ENCODE measurements at places on chromosomes 2 and 18.

DNA sequence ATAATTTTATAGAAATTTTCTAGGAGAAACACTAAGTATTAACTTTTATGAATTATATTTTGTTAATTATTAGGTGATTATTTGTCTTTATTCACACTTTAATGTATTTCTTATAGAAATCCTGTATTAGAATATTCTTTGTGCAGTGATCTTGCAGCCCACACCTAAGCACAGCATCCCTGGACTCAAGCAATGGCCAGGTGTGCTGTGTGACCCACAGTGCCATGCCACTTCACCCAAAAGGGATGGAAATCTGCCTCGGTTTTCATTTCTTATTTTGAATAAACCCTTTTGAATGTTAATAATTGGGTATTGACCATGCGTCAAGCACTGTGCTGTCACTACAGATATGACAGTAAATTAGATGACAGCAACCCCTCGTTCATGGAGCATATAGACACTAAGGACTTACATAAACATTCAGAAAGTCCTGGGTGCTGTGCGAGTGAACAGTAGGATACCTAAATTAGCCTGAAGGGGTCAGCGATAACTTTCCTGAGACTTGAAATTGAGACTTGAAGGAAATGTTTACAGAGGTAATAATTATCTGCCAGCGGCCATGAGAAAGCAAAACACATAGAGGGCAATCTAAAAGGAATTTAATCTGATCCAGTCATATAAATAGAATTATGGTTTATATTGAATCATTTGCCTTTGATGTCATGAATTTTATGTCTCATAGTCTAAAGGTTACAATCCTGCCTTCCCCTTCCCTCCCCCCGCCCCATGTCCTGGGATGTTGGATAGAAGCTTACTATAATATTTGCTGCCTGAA lies 52.7 kb upstream of the CALCRL start:
- DNase-seq: peak; percentile 55

GRCh38 chr2:158740127-158740526 lies 55.0 kb upstream of the DAPL1 start:
- no peak for DNase-seq

DNA sequence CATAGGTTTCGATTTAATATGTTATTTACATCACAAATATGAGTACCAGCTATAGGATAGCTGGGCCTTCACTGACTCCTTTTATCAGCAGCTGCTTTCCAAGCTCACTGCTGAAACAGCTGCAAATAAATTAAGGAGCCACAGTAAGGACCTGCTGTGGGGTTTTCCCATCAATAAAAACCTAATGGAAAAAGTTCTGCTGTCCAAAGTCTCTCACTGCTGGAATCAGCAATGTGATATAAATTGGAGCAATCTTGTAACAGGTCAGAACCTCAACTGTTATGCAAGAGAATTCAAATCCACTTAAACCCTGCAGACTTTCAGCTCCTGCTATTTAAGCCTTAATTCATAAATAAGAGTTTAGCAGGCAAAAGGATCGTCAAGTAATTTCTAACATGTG lies 61.3 kb downstream of the NEB start:
- DNase-seq: no peak

- no peak for DNase-seq
Observed at GRCh38 chr2:10556271-10557140, 108.4 kb upstream of the ODC1 start.

GRCh38 chr2:152236191-152236925 lies 60.8 kb upstream of the STAM2 start:
- no peak for DNase-seq

DNA sequence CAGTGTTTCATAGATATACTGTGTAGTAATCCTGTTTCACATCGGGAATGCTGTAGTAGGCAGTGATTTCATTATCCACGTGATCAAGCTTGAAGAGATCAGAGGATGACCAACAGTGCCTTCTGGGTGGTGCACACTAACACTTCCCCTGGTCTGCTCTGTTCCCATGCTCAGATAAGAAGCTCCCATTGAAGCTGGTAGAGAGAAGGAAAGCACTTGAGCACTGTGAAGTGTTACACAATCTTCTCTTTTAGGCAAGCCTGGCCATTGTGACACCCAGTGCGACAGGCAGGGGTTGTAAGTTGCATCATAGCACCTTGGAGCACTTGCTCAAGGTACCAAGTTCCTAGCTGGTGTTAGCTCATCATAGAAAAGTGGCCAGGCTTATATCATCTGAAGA lies 30.6 kb upstream of the GPD2 start:
- DNase-seq: no peak

GRCh38 chr18:43797347-43797746 lies 520.1 kb upstream of the SYT4 start:
- DNase-seq: no peak

DNA sequence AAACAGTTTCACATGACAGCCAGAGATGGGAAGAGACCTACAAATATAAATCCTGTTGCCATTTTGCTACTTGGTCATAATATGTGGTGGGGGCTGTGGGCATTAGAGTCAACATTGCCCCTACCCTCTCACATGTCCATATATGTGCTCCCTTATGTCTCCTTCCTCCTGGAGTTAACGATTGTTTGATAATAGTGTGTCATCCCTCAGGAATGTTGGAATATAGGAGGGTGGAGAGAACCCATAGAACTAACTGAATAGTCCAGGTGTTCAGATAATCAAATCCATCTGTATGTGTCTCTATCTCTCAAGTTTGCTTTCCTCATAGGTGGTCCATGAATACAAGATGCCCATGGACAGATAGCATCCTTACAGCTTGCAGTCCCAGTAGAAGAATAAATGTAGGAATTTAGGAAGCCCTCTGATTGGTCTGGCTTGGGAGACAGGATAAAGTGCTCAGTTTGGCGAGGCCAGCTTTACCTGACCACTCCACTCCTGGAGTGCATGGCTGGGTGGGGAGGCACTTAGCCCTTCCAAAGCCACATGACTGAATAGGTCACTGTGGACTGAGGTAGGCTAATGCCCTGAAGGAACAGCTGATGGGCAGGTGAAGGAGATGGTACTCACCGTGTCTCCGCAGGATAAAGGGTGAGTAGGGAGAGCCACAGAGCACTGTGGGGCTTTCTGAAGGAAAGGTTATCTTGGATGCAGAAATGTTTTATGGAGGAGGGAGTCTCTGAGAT lies 166.9 kb downstream of the CDCA7 start:
- no peak for DNase-seq

DNA sequence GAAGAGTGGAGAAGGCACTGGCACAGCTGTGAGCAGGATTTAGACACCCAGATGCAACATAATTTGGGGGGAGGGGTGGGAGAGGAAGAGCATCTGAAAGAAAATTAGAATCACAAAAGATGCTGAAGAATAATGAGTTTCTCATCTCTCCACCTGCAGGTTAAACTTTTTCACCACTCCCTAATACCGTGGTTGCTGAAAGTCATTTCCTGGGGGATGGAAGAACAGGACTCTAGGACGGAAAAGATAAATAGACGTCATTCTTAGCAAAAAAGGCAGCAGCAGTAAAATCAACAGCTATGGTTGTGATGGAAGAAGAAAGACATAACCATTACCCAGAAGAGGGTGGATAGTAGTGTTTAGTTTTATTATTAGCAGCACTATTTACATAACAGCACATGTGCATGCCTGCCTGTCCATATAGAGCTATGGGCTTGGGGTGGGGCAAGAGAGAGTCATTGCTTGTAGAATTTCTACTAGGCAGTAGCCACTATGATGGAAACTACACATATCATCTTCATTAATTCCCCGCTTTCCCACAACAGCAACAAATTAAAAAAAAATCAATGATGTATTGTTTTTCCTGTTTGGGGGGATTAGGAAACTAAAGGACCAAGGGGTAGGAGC lies 212.2 kb downstream of the TRIB2 start:
- DNase-seq: peak; percentile 35

DNA sequence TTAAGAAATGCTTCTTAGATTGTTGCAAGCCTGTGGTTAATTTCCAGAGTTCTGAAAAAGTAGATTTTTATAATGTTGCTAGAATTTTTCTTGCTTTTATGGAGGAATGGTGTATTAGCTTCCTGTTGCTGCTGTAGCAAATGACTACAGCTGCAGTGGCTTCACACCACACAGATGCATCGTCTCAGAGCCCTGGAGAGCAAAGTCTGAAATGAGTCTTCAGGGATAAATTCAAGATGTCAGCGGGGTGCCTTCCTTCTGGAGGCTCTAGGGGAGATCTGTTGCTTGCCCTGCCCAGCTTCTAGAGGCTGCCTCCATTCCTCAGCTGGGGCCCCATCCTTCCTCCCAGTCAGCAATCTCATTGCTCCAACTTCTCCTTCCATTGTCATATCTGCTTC lies 187.8 kb downstream of the ZNF516 start:
- DNase-seq: no peak

- peak; percentile 96 for DNase-seq
Observed at GRCh38 chr2:17976871-17977746, 98.6 kb downstream of the KCNS3 start.

GRCh38 chr2:43220229-43220751 lies 6.1 kb downstream of the ZFP36L2 start:
- no peak for DNase-seq

DNA sequence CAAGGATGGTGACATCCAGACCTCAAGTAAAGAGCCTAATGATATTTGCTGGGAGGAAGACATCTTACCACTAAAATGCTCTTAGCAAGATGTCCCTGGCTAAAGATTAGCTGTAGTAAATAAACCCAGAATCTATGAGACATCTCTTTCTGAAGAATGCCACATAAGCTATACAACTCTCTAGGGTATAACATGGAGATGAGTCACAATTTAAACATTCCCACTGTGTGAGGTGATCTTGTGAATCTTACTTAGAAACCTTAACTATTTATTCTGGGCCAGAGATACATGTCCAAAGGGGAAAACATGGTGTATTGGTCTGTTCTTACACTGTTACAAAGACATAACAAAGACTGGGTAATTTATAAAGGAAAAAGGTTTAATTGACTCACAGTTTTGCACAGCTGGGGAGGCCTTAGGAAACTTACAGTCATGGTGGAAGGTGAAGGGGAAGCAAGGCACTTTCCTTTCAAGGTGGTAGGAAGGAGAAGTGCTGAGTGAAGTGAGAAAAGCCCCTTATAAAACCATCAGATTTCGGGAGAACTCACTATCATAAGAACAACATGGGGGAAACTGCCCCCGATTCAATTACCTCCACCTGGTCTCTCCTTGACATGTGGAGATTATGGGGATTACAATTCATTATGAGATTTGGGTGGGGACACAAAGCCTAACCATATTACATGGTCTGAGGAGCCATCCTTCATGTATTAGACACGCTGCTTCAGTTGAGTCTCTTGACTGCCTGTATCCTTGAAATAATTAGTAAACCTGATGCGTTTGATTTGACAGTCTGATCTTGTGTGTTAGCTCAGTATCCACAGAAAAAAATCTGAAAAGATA lies 17.1 kb downstream of the KRCC1 start:
- peak; percentile 95 for DNase-seq

DNA sequence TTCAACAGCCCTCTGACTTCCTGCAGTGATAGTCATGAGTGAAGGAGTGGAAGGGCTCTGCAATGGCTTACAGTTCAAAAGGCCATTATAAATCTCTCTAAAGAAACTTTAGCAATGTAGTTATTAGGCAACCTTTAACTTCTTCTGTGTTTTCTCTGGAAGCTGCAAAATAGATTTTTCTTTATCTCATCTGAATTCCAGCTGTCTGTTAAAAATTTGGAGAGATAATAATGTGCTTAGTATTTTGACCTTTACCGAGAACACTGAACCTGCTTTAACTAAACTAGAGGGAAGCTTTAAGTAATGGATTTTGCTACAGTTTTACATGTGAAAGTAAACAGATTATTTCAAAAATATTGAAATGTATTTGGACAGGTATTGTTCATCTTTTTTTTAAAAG lies 847.9 kb downstream of the ERBB4 start:
- DNase-seq: no peak

DNA sequence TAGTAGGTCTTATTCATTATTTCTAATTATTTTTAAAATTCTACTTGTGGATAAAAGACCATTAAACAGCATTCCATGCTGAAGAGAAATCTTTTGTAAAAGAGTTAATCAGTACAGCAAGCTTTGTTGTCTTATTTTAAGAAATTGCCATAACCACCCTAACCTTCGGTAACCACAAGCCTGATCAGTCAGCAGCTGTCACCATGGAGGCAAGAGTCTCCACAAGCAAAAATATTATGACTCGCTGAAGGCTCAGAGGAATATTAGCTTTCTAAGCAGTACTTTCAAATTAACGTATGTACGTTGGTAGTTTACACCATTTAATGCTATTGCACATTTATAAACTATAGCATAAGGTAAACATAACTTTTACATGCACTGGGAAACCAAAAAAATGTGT lies 650.5 kb upstream of the LINC00305 start:
- DNase-seq: peak; percentile 16

DNA sequence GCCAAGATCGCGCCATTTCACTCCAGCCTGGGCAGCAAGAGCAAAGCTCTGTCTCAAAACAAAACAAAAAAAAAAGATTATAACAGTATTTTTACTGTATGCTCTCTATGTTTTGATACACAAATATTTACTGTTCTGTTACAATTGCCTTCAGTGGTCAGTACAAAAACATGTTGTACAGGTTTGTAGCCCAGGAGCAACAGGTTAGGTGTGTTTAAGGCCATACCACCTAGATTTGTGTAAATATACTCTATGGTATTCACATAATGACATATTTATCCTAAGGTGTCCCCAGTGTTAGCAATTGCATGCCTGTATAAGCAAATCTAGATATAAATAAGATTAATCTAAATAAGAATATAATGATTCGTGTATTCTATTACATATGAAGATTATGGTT lies 625.0 kb downstream of the TMEM182 start:
- DNase-seq: no peak

- peak; percentile 58 for DNase-seq
Observed at GRCh38 chr2:100818003-100818605, 1.8 kb upstream of the NPAS2 start.

- DNase-seq: no peak
Observed at GRCh38 chr18:76429262-76430126, 65.5 kb downstream of the ZNF516 start.

DNA sequence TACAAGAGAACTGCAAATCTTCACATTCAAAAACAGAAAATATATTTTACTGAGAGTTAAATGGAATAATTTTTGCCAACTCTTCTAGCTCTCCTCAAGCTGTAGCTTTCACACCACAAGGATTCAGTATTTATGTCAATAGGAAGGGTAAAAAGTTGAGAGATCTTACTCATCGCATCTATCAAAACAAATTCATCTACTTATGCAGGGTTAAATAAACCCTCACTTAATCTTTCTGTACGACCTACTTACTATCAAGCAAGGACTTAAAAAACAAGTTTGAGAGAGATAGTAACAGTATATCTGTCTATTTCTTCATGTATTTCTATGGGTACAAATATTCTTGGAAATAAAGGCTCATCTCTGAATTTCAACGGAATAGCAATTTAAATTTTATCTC lies 35.5 kb downstream of the SIGLEC15 start:
- no peak for DNase-seq

- peak; percentile 53 for DNase-seq
Observed at GRCh38 chr2:174344716-174345461, 10.1 kb downstream of the SP9 start.

- DNase-seq: peak; percentile 63
Observed at GRCh38 chr2:105179469-105180372, 61.8 kb upstream of the GPR45 start.

DNA sequence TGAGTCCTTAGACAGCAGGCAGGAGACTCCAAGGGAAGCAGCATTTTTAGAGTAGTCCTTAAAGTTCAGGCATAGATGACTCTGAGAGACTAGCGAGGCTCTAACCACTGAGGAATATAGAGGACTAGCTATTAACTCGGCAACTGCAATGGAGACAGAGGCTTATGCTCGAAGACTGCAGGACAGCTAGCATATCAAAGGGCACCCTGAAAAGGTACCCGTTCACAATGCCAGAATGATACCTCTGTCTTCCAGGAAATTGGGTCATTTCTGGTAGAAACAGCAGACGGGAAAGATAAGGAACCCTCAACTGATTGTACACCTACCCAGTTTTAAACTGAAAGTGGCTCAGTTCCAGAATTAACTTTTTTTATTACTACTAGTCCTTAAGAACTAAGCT lies 1204.0 kb upstream of the ZEB2 start:
- DNase-seq: no peak

All from fibroblast of skin of scalp (primary cell).